SK-N-SH treated with all-trans-retinoic acid at 6 μM for 48 hours (cell line): ENCODE measurements at places on chromosomes 4 and X.

GRCh38 chr4:161760008-161760407 is 403.8 kb downstream of the FSTL5 start:
- ATAC-seq = no peak

DNA sequence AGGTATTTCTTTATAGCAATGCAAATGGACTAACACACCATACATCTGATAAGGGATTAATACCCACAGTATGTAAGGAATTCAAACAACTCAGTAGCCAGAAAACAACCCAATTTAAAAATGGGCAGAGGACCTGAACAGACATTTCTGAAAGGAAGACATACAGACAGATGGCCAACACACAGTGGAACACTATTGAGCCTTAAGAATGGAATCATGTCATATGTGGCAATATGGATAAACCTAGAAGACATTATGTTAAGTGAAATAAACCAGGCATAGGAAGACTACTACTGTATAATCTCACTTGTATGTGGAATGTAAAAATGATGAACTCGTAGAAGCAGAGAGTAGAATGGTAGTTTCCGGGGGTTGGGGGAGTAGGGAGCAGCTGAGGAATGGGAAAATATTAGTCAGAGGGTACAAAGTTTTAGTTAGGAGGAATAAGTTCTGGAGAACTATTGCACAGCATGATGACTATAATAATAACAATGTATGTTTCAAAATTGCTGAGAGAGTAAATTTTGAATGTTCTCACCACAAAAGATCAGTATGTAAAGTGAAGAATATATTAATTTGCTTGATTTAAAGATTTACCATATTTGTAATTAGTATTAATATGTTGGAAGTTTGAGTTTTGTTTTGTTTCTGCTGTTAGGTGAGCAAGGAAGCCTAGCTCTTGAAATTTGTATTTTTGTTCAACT is 25.2 kb downstream of the WDR44 start:
- ATAC-seq = no peak; the same call in 2 of the 3 replicates

GRCh38 chrX:57587607-57588006 is 4.2 kb upstream of the ZXDB start:
- ATAC-seq = no peak

DNA sequence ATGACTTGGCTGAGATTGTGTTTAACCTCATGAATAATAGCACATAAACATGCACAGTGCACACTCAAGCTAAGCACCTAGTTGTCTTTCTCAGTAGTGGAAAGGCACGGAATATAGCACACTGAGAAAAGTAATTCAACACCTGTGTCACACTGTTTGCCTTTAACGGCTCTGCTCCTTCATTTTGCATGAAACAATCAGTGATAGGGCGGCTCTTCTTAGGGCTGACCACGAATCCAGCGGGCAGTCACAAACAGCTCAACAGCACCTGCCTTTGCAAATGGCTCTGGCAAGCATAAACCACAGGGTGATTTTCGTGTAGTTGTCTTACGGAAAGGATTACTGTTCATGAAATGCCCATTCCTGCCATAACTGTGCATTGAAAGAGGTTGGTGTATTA is 954.0 kb upstream of the TENM3 start:
- ATAC-seq = no peak

GRCh38 chrX:40469316-40469715 is 111.5 kb upstream of the ATP6AP2 start:
- ATAC-seq = no peak

GRCh38 chr4:55242506-55242905 is 103.5 kb upstream of the SRD5A3 start:
- ATAC-seq = no peak

DNA sequence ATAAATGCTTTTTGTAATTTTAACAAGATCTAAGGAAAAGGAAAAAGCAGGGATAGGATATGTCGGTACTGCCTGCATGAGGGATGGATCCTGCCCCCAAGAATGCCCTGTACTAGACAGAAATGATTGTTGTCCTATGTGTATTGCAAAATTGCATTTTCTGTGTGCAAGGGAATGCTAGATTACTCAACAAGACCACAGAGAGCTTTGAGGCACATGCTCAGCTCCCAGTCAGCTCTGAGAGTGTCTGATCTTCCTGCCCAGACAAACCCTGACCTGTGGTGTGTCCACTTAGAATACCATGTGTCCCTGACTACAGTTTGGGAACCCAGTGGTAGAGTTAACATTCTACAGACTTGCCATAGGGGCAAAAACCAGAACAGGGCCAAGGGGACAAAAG is 129.2 kb upstream of the PAK3 start:
- no peak for ATAC-seq

GRCh38 chrX:821327-822107 is 190.9 kb downstream of the SHOX start:
- ATAC-seq = no peak

DNA sequence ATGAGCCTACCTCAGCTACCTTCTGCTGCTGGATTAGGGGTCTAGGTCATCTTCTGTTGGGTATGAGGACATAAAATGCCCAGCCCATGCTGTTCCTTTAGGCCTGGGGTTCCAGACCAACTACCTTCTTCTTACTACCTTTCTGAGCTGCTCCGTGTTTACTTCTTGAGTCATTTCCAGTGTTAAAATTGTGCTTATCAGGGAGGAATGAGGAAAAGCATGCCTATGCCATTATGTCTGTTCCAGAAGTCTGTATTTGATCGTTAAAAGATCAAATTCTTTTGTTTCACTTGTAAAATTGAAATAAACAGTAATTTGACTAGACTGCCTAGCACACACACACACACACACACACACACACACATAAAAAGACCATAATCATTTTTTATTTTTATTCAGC is 1912.7 kb upstream of the TENM3 start:
- no peak for ATAC-seq

DNA sequence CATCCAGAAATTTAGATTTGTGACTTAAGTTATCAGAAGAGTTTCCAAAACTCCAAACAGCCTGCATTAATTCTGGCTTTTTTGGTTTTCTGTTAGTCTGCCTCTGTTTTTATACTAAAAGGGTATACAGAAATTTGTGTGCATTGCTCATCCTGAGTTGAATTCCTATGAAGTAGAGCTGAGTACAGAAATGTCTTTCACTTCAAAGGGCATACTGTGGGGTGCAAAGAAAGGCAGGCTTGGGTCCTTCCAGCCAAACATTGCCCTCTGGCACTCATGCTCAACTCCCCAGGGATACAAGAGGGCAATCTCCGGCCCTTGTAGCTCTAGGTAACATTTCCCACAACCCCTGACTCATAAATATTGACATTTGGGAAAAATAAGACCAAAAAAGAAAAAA is 27.6 kb upstream of the TMEM184C start:
- ATAC-seq = no peak; the same call in 2 of the 3 replicates

GRCh38 chrX:1442724-1443367 is 9.9 kb downstream of the ASMTL start:
- ATAC-seq = no peak

DNA sequence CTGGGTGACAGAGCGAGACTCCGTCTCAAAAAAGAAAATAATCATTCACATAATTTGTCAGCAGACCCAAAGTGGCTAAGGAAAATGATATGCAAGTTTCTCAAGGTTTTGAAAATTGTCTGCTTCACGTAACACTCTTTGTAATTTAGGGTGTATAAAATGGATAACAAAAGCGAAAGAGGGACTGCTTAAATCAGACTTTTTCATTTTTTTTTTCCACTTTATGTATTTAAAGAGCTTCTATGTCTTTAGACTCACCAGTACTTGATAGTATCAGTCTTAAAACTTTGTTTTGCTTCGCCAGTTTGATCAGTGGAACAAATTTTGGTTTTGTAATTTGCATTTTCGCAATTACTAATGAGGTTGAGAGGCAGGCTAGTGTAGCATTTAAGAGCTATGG is 34.6 kb downstream of the USP9X start:
- no peak for ATAC-seq

DNA sequence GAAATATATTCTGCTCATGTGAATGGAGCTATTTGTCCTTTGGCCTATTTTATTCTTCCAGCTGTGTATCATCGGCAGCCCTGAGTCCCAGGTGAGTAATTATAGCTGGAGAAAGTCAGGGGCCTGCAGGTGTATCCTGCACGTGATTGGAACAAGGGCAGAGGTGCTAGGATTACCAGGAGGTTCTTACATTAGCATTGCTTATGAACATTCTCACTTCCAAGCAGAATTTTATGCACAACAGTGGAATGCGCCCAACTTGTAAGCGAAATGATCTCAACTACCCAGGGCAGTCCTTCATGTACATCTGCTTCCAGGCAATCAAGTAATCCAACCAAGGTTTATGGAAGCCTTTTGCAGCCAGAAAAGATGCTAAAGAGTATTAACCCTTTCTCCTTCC is 68.9 kb upstream of the NRK start:
- ATAC-seq = no peak

GRCh38 chr4:11011249-11011648 is 326.7 kb upstream of the CLNK start:
- no peak for ATAC-seq

DNA sequence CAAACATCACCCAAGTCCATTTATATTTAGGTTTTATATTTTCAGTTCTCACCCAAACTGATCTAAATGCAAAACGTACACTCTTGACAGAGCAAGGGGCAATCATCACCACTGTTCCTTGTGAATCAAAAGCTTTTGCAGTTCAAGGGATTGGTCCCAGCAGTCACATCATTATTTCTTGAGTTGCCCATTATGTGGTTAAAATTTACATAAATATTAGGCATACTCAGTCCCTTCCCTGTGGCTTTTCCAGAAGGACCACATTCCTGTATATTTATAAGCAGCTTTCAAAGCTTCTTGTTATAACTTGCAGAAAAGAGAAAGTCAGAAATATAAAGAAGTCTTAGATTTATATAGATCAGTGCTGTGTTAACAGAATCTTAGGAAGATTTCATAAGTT is 224.4 kb downstream of the CLCN4 start:
- ATAC-seq = no peak

DNA sequence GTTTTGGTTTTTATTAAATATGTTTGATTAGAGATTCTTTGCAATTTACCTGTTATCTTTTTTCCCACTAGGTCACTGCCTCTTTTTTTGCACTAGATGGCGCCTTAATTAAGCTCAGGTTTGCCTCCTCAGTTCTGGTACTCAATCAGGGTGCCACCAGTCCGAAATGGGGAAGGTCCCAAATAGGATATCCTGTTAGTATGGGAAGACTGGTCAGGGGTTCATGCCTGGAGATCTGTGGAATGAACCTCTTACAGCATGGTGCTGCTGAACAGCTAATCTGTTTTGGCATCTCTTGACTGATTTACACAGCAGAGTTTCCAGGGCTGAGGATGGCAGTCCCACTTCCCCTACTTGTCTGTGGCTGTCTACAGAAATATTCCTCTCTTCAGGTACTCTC is 24.2 kb upstream of the VSIG1 start:
- ATAC-seq = 0 out of 3 replicates have a peak, but pooled peaks have one; percentile 32

GRCh38 chr4:177128306-177128705 is 181.4 kb upstream of the NEIL3 start:
- ATAC-seq = no peak

- ATAC-seq = no peak
Observed at GRCh38 chr4:77821775-77822174, 2.6 kb upstream of the CNOT6L start.

GRCh38 chr4:76754439-76754838 is 143.5 kb downstream of the SOWAHB start:
- no peak for ATAC-seq

DNA sequence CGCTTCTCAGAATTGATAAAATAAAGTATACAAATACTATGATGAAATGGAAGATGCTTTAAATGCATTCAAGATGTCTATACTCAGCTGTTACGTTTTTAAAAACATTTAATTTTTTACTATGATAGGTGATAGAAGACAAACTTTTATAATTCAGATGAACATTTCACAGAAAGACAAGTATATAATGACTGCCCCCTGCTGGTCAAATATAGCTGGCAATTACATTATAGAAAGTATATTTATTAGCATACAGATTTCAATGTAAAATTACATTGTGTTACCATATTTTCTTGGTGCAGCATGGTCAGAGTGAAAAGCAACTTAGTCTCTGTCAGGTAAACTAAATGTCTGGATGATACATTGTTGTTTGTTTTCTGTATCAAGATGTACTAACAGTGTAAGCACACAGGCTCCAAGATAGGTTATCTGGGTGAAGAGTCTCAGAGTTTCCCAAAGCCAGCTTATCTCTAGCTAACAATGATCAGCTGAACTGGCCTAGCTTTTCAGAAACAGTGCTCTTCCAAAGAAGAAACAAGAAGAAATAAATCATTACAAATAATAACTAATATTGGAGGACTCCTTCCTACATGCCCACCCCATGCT is 54.1 kb downstream of the SRPX start:
- no peak; the same call in 2 of the 3 replicates for ATAC-seq

GRCh38 chrX:119181491-119181890 is 53.9 kb upstream of the KIAA1210 start:
- peak; percentile 57 for ATAC-seq

DNA sequence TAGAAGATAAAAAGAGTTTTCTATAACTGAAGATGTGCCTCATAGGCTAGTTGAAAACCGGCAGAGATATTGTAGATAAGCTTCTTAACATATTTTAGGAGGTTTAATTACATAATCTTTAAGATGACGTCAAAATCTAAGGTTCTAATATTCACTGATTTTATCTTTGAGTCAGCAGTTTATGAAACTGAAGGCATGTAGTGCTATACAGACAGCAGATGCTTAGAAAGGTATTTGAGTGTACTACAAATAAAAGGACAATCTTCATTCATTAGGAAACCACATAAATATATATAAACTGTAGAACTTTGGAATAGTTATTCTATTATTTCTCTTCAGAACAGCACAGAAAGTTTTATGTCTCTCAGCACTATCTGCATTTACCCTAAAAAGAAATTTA is 504.8 kb downstream of the IL15 start:
- ATAC-seq = peak; percentile 34; the same call in 1 of the 3 replicates

- ATAC-seq = peak; percentile 51
Observed at GRCh38 chrX:12978205-12979025, 3.5 kb downstream of the TMSB4X start.

DNA sequence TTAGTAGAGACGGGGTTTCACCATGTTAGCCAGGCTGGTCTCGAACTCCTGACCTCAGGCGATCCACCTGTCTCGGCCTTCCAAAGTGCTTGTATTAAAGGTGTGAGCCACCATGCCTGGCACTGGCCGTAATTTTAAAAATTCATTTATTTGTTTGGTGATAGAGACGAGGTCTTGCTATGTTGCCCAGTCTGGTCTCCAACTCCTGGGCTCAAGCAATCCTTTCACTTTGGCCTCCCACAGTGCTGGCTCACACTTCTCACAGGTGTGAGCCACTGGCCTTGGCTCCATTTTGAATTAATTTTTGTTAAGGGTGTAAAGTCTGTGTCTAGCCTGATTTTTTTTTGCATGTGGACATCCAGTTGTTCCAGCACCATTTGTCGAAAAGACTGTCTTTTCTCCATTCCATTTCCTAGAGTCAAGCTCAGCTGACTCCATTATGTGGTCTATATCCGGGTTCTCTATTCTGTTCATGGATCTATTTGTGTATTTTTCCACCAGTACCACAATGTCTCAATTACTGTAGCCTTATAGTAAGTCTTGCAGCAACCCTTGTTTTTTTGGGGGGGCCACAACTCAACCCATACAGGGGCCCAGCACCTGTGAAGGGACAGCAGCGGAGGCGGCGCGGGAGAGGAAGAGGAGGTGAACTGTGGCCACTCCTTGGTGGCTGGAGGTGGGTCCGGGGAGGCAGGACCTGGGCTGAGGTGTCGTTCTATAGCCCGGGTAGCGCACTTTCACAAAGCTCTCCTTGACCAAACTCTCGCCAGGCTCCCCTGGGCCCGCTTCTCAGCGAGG is 1.5 kb upstream of the NSD2 start:
- ATAC-seq = no peak; the same call in 1 of the 3 replicates
